H9 (cell line): ENCODE measurements at places on chromosomes 6 and 20. TPM values are rescaled to one million over a fixed set of nuclear protein-coding genes. Genes with fewer than 3 reads are reported as not detected.

GRCh38 chr6:170124836-170125235 lies 166.0 kb downstream of the DLL1 start:
- no peak overlapping the region for H3K4me3 ChIP-seq

GRCh38 chr6:142249266-142249665 lies 52.5 kb upstream of the ADGRG6 start:
- H3K4me1 ChIP-seq: no peaks in the 10 kb centered on the region
- no peak for DNase-seq
- H3K36me3 ChIP-seq: no peaks in the 10 kb centered on the region

- no peak for DNase-seq
- H3K4me3 ChIP-seq: no peak overlapping the region
- H3K27ac ChIP-seq: no peak overlapping the region
- H3K4me1 ChIP-seq: peaks cover 5% of the 10 kb centered on the region; the same call in 1 of the 2 replicates
Observed at GRCh38 chr6:33817489-33817888, 13.7 kb upstream of the MLN start.

- H3K4me3 ChIP-seq: no peak overlapping the region
- DNase-seq: no peak
- H3K36me3 ChIP-seq: peaks cover 12% of the 10 kb centered on the region
- H3K27me3 ChIP-seq: no peaks in the 10 kb centered on the region
- H3K4me1 ChIP-seq: no peaks in the 10 kb centered on the region
- no peak overlapping the region for H3K27ac ChIP-seq
Observed at GRCh38 chr20:55488593-55488992, 516.7 kb downstream of the CBLN4 start.

TMEM63B gene
- 56.3 and 56.8 TPM in 2 replicates for total RNA-seq

- no peaks in the 10 kb centered on the region for H3K27me3 ChIP-seq
- no peak overlapping the region for H3K4me3 ChIP-seq
- H3K27ac ChIP-seq: no peak overlapping the region
- no peaks in the 10 kb centered on the region for H3K4me1 ChIP-seq
Observed at GRCh38 chr20:24318569-24319352, 150.7 kb upstream of the SYNDIG1 start.

- no peaks in the 10 kb centered on the region; the same call in 1 of the 2 replicates for H3K36me3 ChIP-seq
- no peak overlapping the region for H3K4me3 ChIP-seq
- H3K27ac ChIP-seq: no peak overlapping the region
- no peak for DNase-seq
- H3K27me3 ChIP-seq: no peaks in the 10 kb centered on the region
Observed at GRCh38 chr6:99344289-99344688, 5.2 kb downstream of the FAXC start.
